Stimulated activated CD4-positive, alpha-beta T cell treated with anti-CD3 and anti-CD28 coated beads, Interleukin-12 subunit alpha, Interleukin-12 subunit beta, amount 100 ng/mL, for 48 hours (primary cell): ENCODE measurements at places on chromosomes 3 and 15.

GRCh38 chr3:68121287-68121686 is 466.9 kb upstream of the SUCLG2 start:
- DNase-seq = no peak

GRCh38 chr15:25366058-25366457 is 72.8 kb downstream of the UBE3A start:
- DNase-seq = no peak

GRCh38 chr3:8520816-8521403 is 19.3 kb downstream of the LMCD1 start:
- DNase-seq = no peak

DNA sequence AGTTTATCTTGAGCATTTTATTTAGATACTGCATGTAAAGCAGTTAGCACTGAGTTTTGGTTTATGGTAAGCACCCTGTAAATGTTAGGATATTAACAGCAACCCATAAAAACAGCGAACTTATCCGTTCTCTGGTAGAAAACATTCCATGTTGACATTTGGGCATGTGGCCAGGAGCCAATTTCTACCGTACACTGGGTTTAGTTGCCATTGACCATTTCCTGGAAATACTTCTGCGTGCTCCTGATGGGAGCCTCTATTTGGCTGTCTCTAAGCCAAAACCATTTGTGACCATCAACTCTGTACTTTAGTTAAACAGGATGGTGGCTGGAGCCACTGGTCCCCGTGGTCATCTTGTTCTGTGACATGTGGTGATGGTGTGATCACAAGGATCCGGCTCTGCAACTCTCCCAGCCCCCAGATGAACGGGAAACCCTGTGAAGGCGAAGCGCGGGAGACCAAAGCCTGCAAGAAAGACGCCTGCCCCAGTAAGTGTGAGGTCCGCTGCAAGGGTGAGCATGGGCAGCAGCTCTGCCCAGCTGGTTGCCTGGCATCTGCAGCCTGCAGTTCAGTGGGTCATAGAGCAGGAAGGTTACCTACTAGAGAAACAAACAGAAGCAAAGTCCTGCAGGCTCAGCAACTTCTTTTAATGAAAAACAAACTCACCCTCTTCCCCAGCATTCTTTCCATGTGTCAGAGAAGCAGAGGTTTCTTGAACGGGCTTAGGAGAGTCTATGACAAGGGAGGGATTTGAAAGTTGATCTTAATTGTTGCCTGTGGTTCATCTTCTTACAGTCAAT is 7.1 kb downstream of the THBS1 start:
- no peak for DNase-seq
